ENCODE measurements at places on chromosomes 7 and 10. TPM values are rescaled to one million over a fixed set of nuclear protein-coding genes. Genes with fewer than 3 reads are reported as not detected.

Gene WNT2
- not detected for total RNA-seq

Gene BICC1
- total RNA-seq, result 1.0 TPM

Gene NODAL
- total RNA-seq, result 6.3 TPM

Gene DDX56
- 56.9 TPM for total RNA-seq

Gene COMMD3
- 2.7 TPM for total RNA-seq

Gene ADAP1
- total RNA-seq, result 5.8 TPM

Gene STRIP2
- total RNA-seq, result 7.9 TPM

Gene GDF2
- not detected for total RNA-seq

Gene TAS2R3
- total RNA-seq, result 0.59 TPM

DNA sequence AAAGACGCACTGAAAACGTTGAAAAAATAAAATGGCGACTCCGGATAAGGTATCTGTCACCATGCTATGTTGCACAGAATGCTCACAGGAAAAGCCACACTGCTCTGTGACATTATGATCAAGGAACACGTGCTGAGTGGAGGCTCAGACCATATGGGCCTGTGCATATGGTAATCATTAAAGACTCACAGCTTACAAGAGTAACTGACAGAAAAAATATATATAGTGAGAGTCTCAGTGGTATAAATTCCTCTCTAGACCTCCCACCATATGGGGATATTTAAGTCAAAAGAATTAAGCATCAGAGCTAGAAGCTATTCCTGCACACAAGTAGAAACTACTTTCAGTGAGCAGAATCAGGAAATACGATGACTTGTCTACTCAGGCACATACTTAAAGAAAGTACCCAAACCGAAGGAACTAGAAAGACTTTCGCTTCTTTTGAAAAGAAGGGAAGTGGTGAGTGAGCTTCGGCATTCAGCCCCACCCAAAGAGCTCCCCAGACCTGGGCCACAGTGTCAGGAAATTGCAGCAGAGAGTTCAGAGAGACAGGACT lies 65.1 kb upstream of the MPP7 start:
- no peak overlapping the region for H3K4me3 ChIP-seq
- no peaks in the 10 kb centered on the region for H3K36me3 ChIP-seq
- no peaks in the 10 kb centered on the region for H3K27me3 ChIP-seq

DNA sequence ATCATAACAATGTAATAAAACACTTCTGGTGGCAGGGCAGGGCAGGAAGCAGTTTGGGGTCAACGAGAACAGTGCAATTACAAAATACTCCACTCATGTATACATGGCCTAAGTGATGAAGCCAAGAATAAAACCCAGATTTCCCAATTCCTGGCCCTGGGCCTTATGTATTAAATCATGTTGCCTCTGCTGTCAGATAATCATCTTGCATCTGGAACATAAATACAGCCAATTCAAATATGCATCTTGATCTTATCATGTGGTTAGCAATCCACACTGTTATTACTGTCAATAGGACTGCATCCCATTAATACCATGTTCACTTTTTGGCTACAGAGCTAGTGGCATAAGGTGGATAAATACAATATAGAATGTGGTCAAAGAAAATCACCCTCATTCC lies 186.5 kb upstream of the SLC25A13 start:
- no peak overlapping the region for H3K4me3 ChIP-seq
- no peaks in the 10 kb centered on the region for H3K4me1 ChIP-seq
- H3K27ac ChIP-seq, result no peak overlapping the region
- H3K36me3 ChIP-seq, result no peaks in the 10 kb centered on the region

DNA sequence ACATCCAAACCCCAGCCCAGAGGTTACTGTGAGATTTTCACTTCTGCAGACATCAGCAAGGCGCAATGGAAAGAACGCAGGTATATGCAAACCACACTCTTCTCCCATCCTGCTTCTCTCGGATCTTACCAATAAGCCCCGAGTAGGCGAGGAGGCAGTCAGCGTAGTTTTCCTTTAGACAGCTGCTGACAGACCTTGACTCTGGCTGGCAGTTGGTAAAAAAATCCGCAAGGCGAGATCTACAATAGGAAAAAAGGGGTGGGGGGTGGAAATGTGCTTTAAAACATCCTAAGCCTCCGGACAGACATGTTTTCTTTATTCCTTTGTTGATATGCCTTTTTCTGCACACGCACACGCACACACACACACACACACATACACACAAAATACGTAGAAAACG lies 176.5 kb downstream of the GFRA1 start:
- H3K27ac ChIP-seq, result no peak overlapping the region
- H3K4me1 ChIP-seq, result no peaks in the 10 kb centered on the region
- H3K27me3 ChIP-seq, result no peaks in the 10 kb centered on the region
- H3K36me3 ChIP-seq, result no peaks in the 10 kb centered on the region
- no peak for DNase-seq

- no peak overlapping the region for H3K27ac ChIP-seq
- no peak overlapping the region for H3K4me3 ChIP-seq
- H3K4me1 ChIP-seq, result no peaks in the 10 kb centered on the region
- H3K27me3 ChIP-seq, result no peaks in the 10 kb centered on the region
- no peaks in the 10 kb centered on the region for H3K36me3 ChIP-seq
Measured at GRCh38 chr7:96910486-96910885, 94.9 kb upstream of the DLX6 start.

DNA sequence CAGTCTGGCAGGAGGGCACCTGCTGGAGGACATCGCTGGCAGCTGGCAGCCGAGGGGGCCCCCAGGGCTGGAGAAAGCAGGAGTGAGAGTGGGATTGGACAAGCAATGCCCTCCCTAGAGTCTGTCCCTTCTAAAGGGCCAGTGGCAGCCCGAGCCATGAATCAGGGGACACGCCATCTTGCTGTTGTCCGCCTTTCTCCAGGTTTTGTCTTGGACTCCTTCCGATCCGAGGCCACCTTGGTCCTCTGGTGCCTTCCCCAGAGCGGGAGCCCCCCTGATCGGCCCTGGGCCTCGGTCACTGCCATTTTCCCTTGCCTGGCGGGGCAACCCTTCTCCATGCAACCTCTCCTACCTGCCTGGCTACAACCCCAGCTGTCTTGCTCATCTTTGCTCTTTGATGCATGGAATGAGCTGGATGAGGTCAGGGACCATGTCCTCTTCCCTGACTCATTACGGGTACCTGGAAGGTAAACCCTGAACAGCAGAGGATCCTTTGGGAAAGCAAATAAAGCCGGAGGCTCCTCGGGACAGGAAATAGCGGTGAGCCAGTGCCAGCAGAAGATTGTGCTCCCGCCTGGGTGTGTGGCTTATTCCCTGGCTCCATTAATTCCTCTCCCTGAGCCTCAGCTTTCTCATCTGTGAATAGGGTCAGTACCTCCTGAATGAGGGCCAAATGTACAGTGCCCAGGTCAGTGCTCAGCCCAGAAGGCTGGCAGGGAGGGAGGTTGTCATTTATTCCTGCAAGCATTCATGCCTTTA lies 112.0 kb downstream of the GRK5 start:
- no peak for DNase-seq
- peaks cover 22% of the 10 kb centered on the region for H3K4me1 ChIP-seq
- no peak overlapping the region for H3K4me3 ChIP-seq
- no peak overlapping the region for H3K27ac ChIP-seq
- H3K27me3 ChIP-seq, result no peaks in the 10 kb centered on the region

DNA sequence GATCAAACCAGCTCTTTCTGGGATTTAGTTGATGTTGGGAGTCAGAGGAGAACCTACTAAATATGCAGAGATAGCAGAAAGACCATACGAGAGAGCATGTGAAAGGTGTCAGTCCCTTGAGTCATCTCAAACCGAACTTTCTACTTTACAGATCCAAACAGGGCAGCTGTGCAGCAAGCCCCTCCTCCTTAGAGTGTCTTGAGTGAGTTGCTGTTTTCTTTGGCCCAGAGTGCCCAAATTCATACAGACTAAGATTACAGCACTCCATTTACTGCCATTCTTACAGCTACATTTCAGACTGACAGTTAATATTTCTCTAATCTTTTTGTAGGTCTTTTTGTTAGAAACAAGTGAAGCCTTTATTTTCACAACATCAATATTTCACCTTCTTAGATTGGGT lies 53.4 kb downstream of the NRCAM start:
- no peak overlapping the region for H3K4me3 ChIP-seq
- no peaks in the 10 kb centered on the region for H3K4me1 ChIP-seq
- no peak for DNase-seq
- no peaks in the 10 kb centered on the region for H3K27me3 ChIP-seq
- H3K36me3 ChIP-seq, result no peaks in the 10 kb centered on the region

GRCh38 chr10:121330563-121330962 lies 267.7 kb downstream of the FGFR2 start:
- H3K27me3 ChIP-seq, result no peaks in the 10 kb centered on the region
- H3K4me1 ChIP-seq, result no peaks in the 10 kb centered on the region
- DNase-seq, result no peak
- no peak overlapping the region for H3K4me3 ChIP-seq

- H3K27ac ChIP-seq, result no peak overlapping the region
- H3K36me3 ChIP-seq, result no peaks in the 10 kb centered on the region
- H3K27me3 ChIP-seq, result no peaks in the 10 kb centered on the region
- H3K4me3 ChIP-seq, result no peak overlapping the region
Measured at GRCh38 chr7:36208997-36209813, 56.2 kb downstream of the EEPD1 start.

GRCh38 chr10:103007017-103007416 lies 88.9 kb downstream of the CNNM2 start:
- H3K27me3 ChIP-seq, result no peaks in the 10 kb centered on the region
- no peak for DNase-seq
- H3K4me3 ChIP-seq, result no peak overlapping the region
- no peaks in the 10 kb centered on the region for H3K4me1 ChIP-seq
- H3K36me3 ChIP-seq, result no peaks in the 10 kb centered on the region

DNA sequence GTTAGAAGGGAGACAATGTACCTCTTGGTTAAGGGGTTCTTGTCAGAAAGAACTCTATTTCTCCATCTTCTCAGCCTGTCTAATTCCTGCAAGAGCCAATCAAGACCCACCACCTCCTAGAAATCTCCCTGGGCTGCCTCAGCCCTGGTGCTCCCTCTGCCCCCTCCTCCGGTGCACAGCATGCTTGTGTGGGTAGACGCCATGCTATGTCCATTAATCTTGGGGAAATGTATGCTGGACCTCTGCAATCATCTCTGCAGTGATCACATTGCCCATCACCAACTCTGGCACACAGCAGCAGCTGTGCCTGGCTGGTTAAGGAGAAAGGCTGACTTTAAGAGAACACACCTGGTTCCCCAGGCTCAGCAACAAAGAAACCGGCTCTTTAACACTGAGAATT lies 37.3 kb downstream of the SH3PXD2A start:
- H3K4me1 ChIP-seq, result peaks cover 1% of the 10 kb centered on the region
- no peaks in the 10 kb centered on the region for H3K27me3 ChIP-seq
- no peak for DNase-seq
- H3K4me3 ChIP-seq, result no peak overlapping the region

DNA sequence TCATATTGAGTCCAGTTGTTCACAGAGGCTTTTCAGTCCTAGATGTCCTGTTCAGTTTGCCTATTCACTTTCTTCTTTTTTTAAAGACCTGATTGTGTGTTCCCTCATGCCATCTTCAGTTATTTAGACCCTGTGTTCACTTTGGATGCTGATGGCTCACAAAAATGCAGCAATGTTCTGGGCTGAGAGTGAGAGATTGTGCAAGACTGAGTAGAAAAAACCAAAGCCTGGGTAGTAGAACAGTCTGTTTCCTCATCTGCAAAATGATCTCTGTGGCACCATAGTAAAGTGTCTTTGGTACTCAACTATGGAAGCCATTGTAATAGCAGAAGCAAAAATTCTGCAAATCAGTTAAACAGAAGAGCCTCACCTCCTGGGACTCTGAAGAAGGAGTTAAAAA lies 43.2 kb downstream of the AKR1B1 start:
- DNase-seq, result no peak
- no peak overlapping the region for H3K27ac ChIP-seq
- no peaks in the 10 kb centered on the region for H3K4me1 ChIP-seq
- no peaks in the 10 kb centered on the region for H3K36me3 ChIP-seq

GRCh38 chr10:22736134-22736533 lies 21.8 kb upstream of the PIP4K2A start:
- no peaks in the 10 kb centered on the region for H3K27me3 ChIP-seq
- no peaks in the 10 kb centered on the region for H3K36me3 ChIP-seq
- no peaks in the 10 kb centered on the region for H3K4me1 ChIP-seq
- DNase-seq, result no peak
- H3K27ac ChIP-seq, result no peak overlapping the region

DNA sequence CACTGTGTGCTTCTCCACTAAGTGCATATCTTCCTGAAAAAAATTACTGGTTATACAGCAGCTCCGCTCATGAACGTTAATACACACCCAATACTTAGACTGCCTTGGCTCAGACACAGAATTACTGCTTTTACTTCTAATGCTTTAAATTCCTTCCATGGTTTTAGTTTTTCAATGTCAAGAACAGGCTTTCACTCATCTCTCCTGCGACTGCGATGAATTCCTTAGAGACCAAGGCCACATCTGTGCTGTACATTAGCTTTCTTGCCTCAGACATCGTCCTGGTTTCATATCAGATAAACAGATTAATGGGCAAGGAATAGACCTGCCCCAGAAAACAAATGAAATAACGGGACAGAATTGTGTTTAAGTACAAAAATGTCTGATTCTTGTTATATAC lies 120.2 kb downstream of the CYP26A1 start:
- H3K27me3 ChIP-seq, result no peaks in the 10 kb centered on the region
- no peak overlapping the region for H3K27ac ChIP-seq
- DNase-seq, result no peak

DNA sequence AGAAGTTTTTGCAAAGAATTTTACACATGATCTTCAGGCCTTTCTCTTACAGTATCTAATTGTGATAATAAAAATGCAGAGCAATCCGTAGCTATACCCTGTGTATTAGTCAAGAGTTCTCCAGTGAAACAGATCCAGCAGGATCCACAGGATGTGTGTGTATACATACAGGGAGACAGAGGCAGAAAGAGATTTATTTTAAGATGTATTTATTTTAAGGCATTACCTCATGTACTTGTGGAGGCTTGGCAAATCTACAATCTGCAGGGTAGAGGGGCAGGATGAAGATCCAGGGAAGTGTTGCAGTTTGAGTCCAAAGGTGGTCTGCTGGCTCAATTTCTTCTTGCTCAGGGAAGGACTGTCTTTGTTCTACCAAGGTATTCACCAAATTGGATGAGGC lies 41.7 kb downstream of the ARHGAP12 start:
- no peak for DNase-seq
- no peak overlapping the region for H3K27ac ChIP-seq
- no peaks in the 10 kb centered on the region for H3K27me3 ChIP-seq
- H3K4me1 ChIP-seq, result no peaks in the 10 kb centered on the region
- H3K36me3 ChIP-seq, result no peaks in the 10 kb centered on the region
- no peak overlapping the region for H3K4me3 ChIP-seq

GRCh38 chr7:87505557-87506245 lies 30.2 kb upstream of the ABCB4 start:
- no peaks in the 10 kb centered on the region for H3K27me3 ChIP-seq
- no peaks in the 10 kb centered on the region for H3K36me3 ChIP-seq
- no peak for DNase-seq

GRCh38 chr7:32214913-32215312 lies 144.7 kb upstream of the PDE1C start:
- no peak for DNase-seq
- no peaks in the 10 kb centered on the region for H3K36me3 ChIP-seq
- no peaks in the 10 kb centered on the region for H3K27me3 ChIP-seq
- no peak overlapping the region for H3K27ac ChIP-seq
- no peaks in the 10 kb centered on the region for H3K4me1 ChIP-seq
